ENCODE measurements at places on chromosomes 7 and 10.

- no peak for DNase-seq
Measured at GRCh38 chr7:82131215-82131614, 312.4 kb downstream of the CACNA2D1 start.

DNA sequence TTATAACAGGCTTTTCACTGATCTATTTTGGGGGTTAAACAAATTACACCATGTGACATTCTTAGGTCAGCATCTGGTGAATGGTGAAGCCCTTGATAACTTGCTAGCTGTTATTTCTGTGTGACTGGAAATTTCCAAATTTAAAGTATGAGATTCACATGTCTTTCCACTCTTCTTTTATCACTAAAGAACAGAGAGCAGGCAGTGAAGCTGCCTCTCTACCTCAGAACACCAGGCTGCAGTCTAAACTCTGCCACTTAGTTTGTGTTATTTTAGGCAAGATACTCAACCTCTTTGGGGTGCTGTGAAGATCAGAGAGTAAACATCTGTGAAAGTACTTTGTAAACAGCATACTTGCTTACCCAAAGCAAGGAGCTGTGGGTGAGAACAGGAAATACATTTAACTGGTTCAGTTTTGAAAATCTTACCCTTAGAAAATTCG is 15.5 kb upstream of the SP4 start:
- no peak for DNase-seq

DNA sequence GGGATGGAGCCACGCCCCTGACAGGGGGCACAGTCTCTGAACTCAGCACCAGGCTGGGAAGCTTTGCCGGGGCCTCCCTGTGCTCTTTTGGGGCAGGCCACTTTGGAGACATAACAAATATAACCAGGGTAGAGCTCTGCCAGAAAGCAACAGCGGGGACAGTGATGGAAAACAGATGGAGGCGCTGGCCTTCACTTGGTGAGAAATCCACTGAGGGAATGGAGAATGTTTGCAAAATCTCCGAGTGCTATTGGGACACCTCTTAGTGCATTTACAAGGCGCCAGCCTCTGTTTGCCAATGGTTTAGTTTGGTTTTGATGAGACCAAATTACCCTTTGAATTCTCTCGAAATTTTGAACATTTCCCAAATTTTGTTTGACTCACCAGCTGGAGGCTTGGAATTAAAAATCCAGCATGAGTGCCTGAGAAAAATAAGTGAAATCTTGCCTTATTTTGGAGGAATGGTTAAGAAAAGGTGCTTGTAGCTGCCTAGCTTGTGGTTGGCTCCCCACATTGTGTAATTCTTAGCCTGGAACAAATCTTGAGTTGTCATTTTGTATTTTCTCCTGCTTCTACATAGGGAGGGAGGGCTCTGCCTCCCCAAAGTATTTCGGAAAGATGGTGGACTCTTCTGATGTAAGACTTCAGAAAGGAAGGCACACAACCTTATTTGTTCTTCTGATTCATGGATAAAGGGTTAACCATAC is 980.5 kb downstream of the LRMDA start:
- peak; percentile 73 for DNase-seq

- no peak for DNase-seq
Measured at GRCh38 chr7:141272417-141272816, 198.6 kb downstream of the TMEM178B start.

- no peak for DNase-seq
Measured at GRCh38 chr7:71535616-71536015, 403.7 kb downstream of the GALNT17 start.

- no peak for DNase-seq
Measured at GRCh38 chr10:42969147-42969546, 107.7 kb upstream of the RET start.

DNA sequence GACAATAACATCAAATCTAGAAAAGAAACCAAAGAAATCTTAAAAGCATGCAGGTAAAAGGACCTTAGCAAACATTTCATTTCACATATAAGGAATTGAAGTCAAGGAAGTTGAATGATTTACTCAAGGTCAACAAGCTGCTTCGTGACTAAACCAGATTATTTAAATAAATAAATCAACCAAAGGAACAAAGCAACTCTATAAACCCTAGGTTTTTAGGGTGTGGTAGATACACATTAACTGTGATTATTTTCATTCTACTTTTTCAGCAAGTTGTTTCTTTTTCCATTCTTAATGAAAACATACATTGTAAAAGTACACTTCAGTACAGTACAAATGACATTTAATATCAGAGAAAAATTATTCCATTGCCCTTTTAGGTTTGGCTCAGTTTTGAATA is 382.0 kb upstream of the STEAP1 start:
- DNase-seq, result no peak

- DNase-seq, result no peak
Measured at GRCh38 chr7:6709808-6710207, 3.1 kb upstream of the ZNF12 start.

GRCh38 chr7:107661081-107661864 is 645 bp downstream of the SLC26A4 start:
- DNase-seq, result peak; percentile 30

DNA sequence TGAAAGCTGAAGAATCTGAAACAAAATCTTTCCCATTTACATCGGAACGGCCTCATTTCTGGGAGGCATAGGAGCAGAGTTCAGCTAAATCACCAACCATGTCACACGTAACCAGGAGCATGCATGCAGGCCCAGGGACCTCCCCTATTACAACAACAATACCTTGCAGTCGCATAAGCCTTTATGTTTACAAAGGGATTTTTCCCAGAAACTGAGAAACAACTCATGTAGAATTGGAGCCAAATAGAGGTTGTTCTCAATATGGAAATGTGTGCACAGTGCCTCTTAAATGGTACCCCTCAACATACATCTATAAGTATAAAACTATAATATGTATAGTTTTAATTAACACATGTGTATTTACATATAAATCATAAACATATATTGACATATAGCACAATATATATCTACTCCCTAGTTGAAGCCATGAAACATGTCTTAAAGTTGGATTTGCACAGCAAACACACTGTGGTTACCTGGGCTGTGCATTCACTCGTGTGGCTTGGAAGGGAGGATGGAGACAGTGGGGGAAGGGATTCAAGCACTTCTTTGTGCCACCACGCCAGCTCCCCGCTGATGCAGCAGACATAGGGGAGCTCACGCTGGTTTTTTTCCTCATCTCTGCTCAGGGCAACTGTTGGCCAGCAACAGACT is 35.0 kb upstream of the DGKI start:
- no peak for DNase-seq

DNA sequence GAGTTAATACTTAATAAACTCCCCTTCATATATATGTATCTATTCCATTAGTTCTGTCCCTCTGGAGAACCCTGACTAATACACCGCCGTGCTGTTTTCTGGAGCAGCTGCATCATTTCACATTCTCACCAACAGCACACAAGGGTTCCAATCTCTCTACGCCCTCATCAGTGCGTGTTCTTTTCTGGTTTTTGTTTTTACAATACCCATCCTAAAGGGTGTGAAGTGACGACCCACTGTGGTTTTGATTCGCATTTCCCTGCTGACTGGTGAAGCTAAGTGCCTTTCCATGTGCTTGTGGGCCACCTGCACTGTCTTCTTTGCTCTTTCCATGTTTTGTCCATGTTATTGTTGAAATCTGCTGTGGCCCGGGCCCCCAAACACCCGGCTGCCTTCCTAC is 11.0 kb upstream of the INSIG1 start:
- DNase-seq, result no peak
